ENCODE measurements at places on chromosomes 5 and 9.

DNA sequence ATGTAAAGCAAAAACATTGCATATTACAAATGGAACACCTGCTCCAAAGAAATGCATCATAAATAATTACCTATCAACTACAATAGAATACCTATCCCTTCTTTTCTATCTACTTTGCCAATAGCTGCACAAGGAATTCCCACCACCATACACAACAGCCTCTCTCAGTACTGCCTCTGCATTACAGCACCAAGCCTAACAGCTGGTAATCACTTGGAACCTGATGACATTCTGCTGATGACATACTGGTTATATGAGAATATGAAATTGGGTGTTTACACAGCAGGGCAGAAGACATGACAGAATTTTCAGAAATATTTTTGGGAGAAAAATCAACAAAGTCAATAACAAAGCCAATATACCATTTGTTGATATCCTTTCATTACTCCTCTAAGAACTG is 43.2 kb downstream of the PSMB7 start:
- DNase-seq = no peak

DNA sequence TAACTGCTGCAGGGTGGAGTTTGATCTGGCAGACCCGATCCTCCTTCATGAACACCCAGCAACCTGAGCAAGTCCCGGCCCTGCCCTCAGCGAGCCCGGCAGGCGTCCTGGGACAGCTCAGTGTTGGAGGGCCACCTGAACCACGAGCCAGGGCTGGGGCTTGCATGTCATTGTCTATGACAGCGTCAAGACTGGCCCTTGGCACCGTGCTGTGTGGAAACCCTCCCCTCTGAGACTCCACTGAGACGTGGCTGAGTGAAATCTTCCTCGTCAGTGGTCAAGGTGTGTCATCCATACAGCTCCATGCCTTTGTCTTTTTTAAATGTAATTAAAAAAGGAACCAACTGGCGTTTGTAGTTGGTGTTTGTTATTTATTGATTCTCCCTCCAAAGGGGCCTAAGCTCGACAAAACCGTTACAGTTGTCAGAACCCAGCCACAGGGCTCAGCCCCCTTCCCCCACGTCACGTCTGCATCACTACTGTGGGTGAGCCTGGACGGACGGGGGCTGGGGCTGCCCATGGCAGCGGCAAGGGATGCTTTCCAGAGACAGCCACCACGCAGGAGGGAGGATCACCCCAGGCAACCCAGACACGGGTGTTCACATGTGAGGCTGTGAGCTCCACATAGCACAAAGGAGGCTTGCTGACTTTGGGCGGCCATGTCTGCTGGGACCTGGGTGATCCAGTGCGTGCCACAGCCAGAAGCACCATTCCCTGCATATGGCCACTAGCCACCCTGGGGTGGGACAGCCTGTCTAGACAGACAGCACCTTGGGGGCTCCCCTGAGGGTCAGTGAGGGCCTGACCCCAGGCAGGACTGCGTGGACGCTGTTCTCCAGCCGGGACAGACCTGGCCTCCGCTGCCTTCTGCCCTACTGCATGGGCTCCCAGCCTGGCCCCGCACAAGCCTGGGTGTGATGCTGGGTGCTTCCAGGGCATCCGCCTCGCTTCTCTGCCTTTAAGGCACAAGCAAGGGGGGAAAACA is 7.3 kb downstream of the UCK1 start:
- no peak for DNase-seq

- no peak for DNase-seq
These were observed 762.3 kb downstream of the PRELID2 start for GRCh38 chr5:145072889-145073288.

DNA sequence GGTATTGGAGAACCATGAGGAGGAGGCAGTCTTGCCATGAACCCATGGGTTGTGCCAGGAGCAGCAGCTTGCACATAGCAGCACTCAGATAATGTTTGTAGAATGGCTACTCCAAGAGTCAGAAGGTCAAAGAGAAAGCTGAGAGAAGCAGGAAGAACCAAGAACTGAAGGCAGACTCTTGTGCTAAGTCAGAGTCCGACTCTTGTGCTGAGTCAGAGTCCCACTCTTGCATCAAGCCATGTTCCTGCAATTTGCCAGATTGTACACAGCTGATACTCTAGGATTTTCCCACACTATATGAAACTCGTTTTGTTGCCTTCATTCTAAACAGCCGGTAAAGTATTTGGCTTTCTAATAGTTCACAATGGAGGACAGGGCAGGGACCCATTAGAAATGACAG is 26.2 kb upstream of the HSPA9 start:
- DNase-seq = no peak

- DNase-seq = no peak
These were observed 47.6 kb upstream of the BRINP1 start for GRCh38 chr9:119416793-119417192.

DNA sequence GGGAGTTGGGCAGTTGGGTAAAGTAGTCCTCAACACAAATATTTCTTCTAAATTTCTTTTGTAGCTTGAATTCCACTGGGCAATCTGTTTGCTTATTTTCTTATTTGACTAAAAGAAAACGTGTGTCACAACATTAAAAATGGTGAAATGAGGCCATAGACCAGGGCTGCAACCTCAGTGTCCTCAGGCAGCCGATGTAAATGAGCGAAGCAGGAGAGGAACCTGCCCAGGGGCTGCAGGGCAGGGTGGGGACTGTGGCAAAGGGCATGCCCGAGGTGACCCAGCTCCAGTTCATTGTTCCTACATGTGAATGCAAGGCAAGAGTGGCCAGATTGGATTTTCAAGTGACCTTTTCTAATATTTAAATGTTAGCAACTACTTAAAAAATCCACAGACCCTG is 74.7 kb downstream of the TENT4A start:
- DNase-seq = no peak

DNA sequence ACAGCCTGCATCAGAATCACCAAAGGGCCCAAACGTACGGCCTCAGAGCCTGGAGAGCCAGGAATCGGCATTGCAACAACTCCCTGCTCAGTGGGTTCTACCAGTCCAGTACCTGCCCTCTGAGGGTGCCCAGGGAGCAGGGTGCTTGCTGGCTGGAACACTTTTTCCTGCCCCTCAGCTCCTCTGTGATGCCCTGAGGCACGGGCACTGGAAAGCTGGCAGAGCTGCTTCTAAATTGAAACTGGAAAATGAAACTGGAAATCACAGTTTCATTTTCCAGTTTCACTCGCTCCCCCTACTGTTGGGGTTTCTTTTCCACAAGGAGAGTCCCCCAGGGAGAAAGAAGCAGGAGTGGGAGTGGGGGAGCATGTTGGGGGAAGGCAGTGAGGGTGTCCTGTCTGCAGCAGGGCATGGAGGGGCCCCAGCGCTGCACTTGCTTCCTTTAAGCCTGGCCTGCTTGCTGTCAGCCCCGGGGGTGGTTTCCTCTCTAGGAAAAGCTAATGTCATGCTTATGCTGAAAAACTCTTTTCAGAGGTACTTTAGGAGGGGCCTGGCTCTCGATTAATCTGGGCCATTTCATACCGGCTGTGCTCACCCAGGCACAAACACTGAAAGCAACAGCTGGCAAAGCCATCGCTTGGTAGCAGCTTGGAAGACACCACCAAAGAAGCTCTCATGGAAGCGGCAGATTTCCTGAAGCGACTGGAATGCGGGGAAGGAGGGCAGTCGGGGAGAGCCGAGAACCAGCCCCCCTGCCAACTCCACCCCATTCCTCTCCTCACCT is 26.2 kb downstream of the IRF1 start:
- DNase-seq = no peak

DNA sequence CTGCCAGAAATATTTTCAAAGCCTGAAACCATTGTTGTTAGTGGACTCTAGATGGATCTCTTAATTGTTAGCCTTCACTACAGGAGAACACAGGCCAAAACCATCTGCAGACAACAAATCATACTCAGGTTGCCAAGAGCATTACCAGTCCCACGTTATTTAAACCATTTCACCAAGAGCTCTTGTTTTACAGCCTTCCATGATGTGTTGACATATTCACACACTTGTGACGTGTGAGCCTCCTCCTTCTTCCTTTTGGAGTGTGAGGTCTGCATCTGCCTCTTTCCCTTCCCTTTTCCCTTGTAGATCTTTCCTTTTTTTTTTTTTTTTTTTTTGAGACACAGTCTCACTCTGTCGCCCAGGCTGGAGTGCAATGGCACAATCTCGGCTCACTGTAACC is 279.0 kb downstream of the AUH start:
- no peak for DNase-seq

GRCh38 chr9:107389617-107390071 is 99.9 kb downstream of the KLF4 start:
- DNase-seq = peak; percentile 4
